H9 (cell line): ENCODE measurements at places on chromosomes 2 and 18.

DNA sequence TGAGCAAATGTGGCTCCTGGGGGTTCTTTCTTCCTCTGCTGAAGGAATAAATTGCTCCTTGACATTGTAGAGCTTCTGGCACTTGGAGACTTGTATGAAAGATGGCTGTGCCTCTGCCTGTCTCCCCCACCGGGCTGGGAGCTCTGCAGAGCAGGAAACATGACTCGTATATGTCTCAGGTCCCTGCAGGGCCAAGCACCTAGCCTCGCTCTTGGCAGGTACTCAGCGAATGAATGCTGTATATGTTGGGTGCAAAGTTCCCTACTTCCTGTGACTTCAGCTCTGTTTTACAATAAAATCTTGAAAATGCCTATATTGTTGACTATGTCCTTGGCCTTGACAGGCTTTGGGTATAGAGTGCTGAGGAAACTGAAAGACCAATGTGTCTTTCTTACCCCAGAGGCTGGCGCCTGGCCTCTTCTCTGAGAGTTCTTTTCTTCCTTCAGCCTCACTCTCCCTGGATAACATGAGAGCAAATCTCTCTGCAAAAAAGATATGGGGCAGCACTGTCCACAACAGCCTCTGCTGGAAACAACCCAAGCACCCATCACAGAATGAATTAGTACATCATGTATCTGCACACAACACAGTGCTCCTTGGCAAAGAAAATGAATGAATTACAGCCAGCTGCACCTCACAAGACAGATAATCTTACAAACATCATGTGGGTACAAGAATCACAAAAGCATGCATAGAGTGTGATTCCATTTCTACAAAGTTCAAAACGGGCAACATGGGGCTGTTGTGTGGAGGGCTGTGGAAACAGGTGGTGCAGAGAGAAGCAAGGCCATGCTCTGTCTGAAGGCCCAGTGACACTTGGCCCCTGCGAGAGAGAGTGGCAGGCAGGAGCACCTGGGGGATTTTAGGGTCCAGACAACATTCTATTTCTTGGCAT, 6.6 kb downstream of the IL1RN start:
- no peak for DNase-seq

DNA sequence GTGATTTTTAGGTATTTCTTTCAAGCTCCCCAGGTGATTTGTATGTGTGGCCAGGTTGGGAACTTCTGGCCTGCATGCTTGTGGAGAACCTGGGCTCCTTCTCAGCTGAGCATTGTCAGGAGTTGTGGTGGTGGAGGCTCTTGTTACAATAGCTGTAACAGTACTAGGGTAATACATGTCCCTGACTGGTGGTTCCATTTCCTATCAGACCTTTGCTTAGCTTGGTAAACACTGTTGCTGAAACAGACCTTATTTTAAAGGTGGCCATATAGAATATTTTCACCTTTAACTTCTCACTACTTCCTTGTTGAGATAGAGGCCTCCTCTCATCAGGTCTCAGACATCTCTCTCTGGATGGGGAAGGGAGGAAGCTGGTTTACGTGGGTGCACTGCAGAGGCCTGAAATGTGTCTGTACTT, 79.2 kb downstream of the SETBP1 start:
- no peak for DNase-seq

GRCh38 chr18:6009756-6010155, 114.4 kb upstream of the TMEM200C start:
- no peak for DNase-seq

- DNase-seq: no peak
These were observed 95.6 kb downstream of the NUP35 start for GRCh38 chr2:183219888-183220287.

- peak; percentile 38 for DNase-seq
These were observed 10.5 kb downstream of the AQP12B start for GRCh38 chr2:240672076-240672700.

GRCh38 chr2:199791326-199791725, 59.7 kb downstream of the FTCDNL1 start:
- DNase-seq: no peak

GRCh38 chr2:62760026-62760425, 54.5 kb downstream of the EHBP1 start:
- DNase-seq: no peak

- DNase-seq: no peak
These were observed 9.8 kb downstream of the TBR1 start for GRCh38 chr2:161425728-161426454.

- DNase-seq: no peak
These were observed 37.1 kb downstream of the ANKRD44 start for GRCh38 chr2:197273485-197273884.

DNA sequence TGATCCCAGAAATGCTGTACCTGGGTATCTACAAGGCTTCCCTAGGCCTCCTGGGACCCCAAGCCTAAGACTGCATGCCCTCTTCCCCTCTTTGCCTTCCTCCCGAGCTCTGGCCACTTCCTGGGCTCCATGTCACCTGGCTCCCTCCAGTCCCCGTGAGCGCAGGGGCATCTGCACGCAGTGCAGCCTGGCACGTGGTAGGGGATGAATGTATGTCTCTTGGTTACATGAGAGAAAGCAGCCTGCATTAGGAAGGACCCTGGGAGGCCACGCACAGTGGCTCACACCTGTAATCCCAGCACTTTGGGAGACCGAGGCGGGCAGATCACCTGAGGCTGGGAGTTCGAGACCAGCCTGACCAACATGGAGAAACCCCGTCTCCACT, 15.8 kb downstream of the PASK start:
- DNase-seq: no peak

DNA sequence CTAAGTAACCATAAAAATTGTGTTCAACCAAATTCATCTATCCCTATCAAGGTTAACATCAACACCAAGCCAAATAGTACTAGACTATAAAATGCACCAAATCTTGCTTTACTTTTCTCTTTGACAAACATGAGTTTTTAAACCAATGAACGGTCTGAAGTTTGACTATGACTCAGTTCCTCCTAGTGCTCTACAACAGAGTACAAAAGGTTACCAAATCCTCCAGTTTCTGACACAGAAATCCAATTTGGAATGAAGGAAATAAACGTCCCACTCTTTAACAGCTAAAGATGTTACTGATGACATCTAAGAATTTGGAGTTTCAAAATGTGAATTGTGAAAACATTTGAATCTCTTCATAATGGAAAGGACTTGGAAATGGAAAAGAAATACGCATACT, 11.8 kb upstream of the ACVR1 start:
- DNase-seq: no peak

GRCh38 chr2:57278451-57278850, 768.2 kb upstream of the VRK2 start:
- DNase-seq: no peak

DNA sequence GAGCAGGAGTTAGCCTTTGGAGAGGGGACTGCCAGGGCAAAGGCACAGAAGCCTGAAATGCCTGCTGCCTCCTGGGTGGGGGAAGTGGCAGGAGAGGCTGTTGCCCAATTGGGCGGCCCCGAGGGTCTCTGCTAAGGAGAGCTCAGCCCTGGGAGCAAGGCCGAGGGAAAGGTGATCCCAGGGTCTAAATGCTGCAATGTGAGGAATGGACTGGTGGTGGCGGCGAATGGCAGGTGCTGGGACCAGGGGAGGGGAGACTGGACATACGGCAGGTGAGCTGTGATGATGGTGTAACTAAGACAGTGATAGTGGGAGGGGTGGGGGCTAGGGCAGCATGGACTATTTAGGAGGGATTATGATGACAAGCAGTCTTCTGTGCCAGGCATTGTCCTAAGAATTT, 104.0 kb downstream of the DYSF start:
- DNase-seq: peak; percentile 53

- no peak for DNase-seq
These were observed 76.5 kb upstream of the EPB41L3 start for GRCh38 chr18:5620289-5620688.

DNA sequence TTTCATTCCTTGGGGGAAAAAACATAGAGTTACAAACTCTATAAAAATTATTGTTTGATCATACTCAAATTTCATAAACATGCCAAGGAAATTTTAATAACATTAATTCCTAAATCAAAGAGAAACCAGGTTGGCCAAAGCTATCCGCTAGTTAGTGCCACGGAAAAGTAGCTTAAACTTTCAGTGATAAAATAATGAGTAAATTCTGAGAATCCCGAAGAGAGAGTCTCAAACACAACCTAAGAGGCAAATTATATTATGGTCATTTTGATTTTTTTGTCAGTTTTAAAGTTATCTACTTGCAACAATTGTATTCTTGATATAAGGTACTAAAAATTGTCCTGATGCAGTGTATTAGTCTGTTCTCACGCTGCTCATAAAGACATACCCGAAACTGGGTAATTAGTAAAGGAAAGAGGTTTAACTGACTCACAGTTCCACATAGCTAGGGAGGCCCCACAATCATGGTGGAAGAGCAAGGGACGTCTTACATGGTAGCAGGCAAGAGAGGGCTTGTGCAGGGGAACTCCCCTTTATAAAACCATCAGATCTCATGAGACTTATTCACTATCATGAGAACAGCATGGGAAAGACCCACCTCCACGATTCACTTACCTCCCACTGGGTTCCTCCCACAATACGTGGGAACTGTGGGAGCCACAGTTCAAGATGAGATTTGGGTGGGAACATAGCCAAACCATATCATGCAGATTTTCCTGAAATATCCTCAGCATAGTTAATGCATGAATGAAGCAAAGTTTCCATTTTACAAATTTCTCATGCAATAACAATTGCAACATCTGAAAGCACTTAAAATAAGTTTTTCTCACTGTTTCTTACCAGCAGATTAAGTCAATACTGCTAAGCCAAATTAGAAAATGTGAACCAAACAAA, 205.9 kb upstream of the STK17B start:
- DNase-seq: no peak

- DNase-seq: no peak
These were observed 689.0 kb downstream of the TDRD15 start for GRCh38 chr2:21812766-21813165.

GRCh38 chr2:196165016-196165415, 6.4 kb downstream of the STK17B start:
- no peak for DNase-seq

- no peak for DNase-seq
These were observed 38.0 kb upstream of the GPAT2 start for GRCh38 chr2:96072746-96073145.

DNA sequence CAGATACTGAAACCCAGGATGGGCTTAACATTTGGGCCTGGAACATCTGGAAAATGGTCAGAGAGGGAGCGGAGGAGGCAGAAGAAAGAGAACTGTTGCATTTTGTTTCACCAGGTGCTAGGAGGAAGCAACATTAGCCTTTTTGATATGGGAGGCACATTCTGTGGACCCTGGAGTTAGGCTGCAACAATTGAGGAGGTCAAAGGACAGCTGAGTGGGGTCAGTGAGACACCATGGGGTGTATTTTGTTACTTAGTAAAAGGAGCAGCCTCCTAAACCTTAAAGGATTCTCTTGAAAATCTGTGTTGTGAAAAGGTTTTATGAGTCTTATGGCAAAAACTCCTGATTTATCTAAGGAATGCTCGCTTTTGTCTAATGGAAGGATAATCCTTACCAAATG, 124.9 kb downstream of the GREB1L start:
- no peak for DNase-seq

DNA sequence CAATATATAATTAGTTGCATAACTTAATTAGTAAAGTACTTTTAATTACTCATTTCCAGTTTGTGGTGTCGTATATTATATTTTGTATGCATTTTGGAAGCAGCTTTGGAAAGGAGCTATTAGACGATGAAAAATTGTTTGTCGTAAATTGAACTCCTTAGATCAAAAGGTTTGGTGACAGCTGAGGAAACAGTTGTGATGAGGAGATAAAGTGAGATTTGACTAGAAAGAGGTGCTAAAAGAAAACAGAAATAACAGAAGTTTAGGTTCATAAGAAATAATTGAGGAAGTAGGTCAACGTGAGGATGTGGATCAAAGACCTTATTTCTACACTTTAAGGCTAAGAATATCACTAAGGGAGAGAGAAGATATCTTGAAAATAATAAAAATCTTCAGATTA, 141.9 kb upstream of the NETO1 start:
- no peak for DNase-seq

DNA sequence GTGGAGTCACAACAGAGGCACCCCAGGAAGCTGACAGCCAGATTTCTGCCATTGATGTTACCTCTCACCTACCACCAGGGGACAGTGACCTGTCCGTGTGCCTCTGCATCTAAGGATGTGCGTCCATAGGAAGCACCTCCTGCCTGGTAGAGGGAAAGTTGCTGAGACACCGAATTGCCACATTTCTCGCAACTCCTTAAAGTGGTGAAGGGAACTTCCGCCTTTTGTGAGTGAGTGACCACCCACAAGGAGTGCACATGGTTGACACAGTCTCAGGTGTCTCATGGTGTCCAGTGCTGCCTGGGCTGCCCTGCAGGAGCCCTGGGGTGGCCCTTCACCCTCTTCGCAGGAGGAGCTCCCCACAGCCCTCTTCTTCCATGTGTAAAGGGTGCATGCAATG, 201.8 kb downstream of the GBX2 start:
- DNase-seq: peak; percentile 47

DNA sequence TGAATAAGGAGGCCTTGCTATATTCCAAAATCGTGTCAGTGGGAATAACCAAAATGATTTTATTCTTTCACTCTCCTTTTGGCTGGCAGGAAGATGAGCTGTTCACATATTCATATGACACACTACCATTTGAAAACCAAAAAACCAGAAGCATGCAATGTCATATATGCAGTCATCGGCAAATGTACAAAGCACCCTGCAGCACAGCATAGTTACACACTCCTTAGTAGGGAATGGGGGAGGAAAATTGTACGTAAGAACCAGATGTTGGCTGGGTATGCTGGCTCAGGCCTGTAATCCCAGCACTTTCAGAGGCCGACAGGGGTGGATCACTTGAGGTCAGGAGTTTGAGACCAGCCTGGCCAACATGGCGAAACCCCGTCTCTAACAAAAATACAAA, 176.6 kb downstream of the GFPT1 start:
- no peak for DNase-seq

- DNase-seq: no peak
These were observed 93.5 kb downstream of the NFATC1 start for GRCh38 chr18:79489051-79489898.

DNA sequence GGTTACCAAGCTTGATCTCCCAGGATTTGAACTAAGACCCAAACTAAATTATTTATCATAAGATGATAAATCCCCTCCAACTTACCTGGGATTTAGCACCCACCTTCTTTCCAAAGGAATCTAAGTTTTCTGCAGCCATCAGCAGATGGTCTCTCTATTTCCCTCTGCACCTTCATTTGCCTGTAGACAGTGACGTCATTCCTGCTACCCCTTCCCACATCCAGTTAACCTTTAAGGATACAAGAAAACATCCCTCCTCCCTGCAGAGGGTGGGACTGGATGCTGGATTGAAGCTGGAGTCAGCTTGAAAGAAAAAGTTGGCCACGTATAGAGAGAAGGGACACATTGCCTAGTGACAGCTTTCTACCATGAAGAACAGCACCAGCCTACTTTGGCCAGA, 3.7 kb upstream of the DNER start:
- DNase-seq: no peak

GRCh38 chr2:44822174-44822573, 119.3 kb upstream of the SIX3 start:
- no peak for DNase-seq

- no peak for DNase-seq
These were observed 332.0 kb downstream of the PIK3C3 start for GRCh38 chr18:42287047-42287446.

- DNase-seq: peak; percentile 43
These were observed 807 bp downstream of the PELI1 start for GRCh38 chr2:64143169-64144056.

GRCh38 chr2:172623249-172623965, 67.5 kb downstream of the PDK1 start:
- no peak for DNase-seq

GRCh38 chr2:234792621-234793022, 159.2 kb upstream of the SH3BP4 start:
- DNase-seq: no peak
